Dermis blood vessel endothelial cell (primary cell): ENCODE measurements at places on chromosomes 1 and 21. TPM values are rescaled to one million over a fixed set of nuclear protein-coding genes. Genes with fewer than 3 reads are reported as not detected.
A peak's percentile ranks its signal among the peaks of the same experiment; 100 is the strongest.

Gene GRIK1
- total RNA-seq = 0.23 and 0.34 TPM in 2 replicates

Gene IFNGR2
- total RNA-seq = 51.3 and 64.2 TPM in 2 replicates

Gene TRIM67
- total RNA-seq = not detected in 2 replicates

Gene CDC7
- 2.6 and 7.7 TPM in 2 replicates for total RNA-seq

Gene GNAT2
- not detected in 2 replicates for total RNA-seq

Gene PKP1
- 0.19 and 0.85 TPM in 2 replicates for total RNA-seq

Gene FAM72B
- 1.0 and 3.4 TPM in 2 replicates for total RNA-seq

Gene SLC25A44
- total RNA-seq = 9.0 and 15.9 TPM in 2 replicates

Gene HLX
- total RNA-seq = 18.0 and 20.8 TPM in 2 replicates

DNA sequence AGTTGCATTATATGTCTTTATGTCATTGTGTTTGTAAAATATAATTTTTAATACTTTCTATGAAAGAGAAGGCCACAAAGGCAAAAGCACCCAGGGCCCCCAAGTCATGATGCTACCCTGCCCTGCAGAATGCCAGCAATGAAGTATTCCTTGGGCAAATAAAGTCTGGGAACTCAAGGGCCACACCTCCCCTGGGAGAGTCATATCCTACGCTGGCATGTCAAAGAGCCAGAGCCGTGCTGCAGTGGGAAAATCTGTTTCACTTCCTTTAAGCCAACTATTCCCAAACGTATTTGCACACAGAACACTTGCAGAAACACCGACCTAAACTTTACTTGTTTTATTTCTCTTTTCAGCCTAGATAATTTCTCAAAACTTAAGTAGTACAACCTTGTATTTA lies 98.4 kb upstream of the KAZN start:
- DNase-seq = no peak

- DNase-seq = peak; percentile 53
These were observed 77.5 kb downstream of the RPAP2 start for GRCh38 chr1:92376345-92376744.

- no peak for DNase-seq
These were observed 118.0 kb downstream of the CAPN8 start for GRCh38 chr1:223547316-223548114.

GRCh38 chr1:37006132-37006868 lies 28.0 kb downstream of the GRIK3 start:
- no peak for DNase-seq

GRCh38 chr1:156497743-156498431 lies 2.7 kb downstream of the MEF2D start:
- no peak for DNase-seq

- no peak for DNase-seq
These were observed 82.0 kb downstream of the DISP1 start for GRCh38 chr1:222896630-222897526.

DNA sequence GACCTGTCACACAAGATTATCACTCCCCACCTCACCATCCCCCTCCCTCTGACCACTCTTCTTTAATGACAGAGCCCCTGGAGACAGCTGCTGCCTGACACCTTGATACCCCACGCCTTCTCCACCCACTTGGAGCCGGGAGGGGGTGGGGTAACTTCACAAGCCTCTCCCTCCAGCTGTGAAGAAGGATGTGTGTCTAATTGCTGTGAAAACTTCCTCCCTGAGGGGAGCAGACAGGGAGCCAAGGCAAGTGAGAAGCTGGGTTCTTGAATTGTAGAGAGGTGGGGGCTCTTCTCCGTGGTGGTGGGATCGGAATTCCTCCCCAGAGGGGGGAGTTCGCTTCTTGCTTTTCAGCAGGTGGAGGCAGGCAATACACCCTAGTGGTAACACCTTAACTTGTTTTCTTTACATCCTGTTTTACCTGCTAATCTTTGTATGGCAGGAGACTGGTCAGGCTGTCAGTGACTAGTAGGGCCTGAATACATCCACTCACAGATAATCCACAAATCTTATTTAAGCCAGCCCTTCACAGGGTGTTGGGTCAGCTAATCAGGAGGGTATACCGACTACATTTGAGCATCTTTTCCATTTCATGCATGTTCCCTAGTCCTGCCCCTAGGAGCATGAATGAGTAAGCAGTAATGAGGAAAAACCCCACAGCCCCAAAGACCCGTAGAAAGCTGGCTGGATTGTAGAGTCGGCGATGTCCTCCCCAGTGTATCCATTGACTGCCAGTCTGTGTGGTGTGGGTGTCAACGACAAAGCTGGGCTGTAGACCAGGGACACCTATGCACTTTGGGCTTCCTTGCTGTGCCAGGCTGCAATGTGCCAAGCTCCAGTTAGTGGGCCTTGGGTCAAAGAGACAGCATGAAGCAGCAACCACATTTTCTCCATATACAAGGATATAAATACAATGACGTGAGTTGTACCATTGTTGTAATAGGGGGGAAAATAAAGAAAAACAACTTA lies 57.3 kb downstream of the NFASC start:
- DNase-seq = no peak

GRCh38 chr1:186225096-186225495 lies 150.0 kb downstream of the TPR start:
- DNase-seq = no peak

DNA sequence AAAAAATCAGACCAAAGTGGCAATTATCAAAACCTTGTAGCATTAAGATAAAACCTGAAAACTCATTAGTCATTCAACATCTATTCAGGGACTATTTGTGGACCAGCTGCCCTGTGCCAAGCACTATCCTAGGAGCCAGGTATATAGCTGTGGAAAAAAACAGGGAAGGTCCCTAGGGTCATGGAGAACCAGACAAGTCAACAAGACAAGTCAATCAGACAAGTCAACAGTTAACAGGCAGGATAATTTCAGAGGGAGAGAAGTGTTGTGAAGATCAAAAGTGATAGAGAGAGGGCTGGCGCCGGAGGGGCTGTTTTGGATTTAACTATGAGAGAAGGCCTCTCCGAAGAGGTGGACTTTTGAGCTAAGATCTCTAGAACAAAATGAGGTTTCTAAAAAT lies 3.3 kb upstream of the ATP1A4 start:
- DNase-seq = no peak

GRCh38 chr1:185531838-185532237 lies 202.4 kb upstream of the HMCN1 start:
- DNase-seq = no peak

DNA sequence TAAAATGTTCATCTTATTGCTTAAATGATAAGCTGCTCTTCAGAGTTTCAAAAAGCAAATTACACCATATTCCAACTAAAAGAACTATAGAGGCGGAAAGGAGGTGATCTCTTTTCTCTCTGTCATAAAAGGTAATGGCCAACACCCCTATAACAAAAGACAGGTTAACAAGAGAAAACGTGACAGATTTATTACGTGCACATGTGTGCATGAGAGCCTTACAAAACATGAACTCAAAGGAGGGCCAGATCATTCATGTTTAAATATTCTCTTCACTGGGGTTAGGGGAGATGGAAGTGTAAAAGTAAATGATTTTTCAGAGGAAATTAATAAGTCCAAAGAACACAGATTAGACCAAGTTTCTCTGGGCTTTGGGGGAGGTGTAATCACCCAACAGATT lies 26.5 kb upstream of the FMO2 start:
- DNase-seq = no peak

DNA sequence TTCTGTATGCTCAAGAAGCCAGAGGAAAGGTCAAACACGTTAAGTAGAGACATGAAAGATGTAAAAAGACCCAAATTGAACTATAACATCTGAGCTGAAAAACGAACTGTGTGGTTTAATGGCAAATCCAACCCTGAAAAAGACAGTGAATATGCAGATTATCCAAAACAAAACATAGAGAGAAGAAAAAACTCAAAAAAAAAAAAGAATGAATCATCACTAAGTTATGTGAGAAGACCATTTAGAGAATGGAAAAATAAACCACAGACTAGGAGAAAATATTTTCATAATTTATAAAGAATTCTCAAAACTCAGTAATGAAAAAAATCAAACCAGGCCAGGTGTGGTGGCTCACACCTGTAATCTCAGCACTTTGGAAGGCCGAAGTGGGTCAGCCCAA lies 253.3 kb downstream of the PLPP3 start:
- DNase-seq = no peak

DNA sequence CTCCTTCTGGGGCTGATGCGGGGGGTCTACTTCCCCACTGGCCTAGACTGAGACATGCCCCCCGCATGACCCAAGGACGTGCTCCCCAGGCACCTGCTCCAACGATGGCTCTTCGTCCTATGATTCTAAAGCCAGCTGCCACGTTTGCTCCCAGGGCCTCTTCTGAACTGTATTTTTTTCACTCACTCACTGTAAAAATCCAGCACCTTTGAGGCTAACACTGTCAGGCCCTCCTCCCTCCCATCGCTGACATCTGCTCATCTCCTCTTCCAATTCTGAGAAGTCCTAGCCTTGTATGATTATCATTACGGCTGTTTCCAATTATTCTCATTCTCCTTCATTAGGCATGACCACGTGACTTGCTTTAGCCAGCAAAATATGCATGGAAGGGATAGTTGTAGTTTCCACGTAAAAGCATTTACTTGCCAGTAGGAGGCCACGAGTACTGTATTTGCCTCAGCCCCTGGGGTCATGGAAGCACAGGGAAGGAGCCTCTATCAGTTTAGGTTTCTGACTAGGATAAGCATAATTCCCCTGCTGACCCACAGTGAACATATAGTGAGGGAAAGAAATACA lies 19.1 kb upstream of the EDN2 start:
- DNase-seq = peak; percentile 20

GRCh38 chr1:9604836-9605235 lies 16.1 kb downstream of the TMEM201 start:
- DNase-seq = no peak

- DNase-seq = peak; percentile 10
These were observed 28.4 kb downstream of the URB1 start for GRCh38 chr21:32364387-32364786.

- no peak for DNase-seq
These were observed 27.0 kb upstream of the LYPD8 start for GRCh38 chr1:248782416-248783141.

DNA sequence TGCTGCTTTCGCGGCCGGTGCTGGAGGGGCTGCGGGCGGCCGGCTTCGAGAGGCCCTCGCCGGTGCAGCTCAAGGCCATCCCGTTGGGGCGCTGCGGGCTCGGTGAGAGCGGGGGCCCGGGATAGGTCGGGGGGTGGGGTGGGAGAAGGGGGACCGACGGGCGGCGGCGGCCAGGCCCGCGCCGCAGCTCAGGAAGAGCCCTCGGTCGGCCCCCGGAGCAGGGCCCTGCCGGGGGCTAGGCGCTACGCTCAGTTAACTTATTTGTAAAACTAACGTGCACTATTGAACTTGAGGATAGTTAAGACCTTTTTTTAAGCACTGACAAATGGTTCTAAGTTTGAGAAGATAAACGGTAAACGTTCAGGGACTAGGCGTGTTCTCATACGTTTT lies 418 bp downstream of the DDX20 start:
- DNase-seq = no peak

DNA sequence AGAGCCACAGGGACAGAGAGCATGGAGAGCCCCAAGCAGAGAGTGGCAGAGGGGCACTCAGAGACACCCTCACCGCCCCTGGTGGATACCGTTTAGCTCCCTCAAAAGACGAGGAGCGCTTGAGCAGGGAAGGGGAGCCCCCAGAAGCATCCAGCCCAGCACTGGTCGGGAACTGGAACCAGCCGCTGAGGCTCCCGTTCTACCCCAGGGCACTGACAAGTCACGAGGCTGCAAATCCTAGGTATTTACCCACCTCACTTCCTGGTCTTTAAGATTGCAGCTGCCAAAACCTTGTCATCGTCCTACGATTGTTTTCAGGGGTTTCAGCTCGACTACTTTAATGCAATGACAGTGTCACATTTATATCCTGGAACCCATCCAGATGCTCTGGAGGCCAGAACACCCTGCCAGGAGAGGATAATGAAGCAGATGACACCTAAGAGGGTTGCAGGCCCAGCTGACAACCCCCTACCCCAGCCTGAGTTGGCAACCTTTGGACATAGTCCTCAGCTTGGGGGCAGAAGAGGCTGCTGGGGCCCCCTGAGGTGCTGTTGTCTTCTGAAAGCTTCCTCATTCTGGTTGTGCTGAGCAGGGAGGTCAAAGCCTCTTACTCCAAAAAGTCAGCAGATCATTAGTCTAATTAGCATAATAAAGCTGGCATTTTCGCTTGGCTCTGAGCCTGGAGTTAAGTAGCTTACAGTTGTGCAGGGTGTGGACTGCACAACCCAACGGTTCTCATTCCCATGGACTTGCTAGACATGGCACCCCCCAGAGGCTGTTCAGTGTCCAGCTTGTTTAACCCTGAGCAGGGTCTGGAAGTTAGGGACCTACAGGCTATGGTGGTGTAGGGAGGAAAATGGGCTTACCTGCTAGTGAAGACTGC lies 20.6 kb upstream of the BACE2 start:
- peak; percentile 60 for DNase-seq

GRCh38 chr1:32769524-32770220 lies 47.5 kb downstream of the YARS1 start:
- DNase-seq = peak; percentile 37

DNA sequence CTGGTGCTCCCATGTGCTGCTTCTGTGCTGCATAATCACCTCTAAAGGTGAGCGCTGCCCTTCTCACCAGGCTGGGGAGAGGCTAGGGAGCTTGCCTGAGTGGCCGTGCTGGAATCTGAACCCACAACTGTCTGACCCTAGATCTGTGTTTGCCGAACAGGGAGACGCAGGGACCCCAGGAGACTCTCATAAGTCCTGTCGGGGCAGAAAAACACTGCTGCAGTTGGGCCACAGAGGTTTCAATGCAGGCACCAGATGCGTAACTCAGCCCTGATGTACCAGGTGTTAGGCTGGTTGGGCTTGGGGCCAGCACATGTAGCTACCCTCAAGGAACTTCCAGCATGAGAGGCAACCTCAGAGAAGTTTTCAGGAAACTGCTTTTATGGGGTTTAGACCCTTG lies 49.5 kb upstream of the DMRTB1 start:
- no peak for DNase-seq

GRCh38 chr1:167674156-167674555 lies 44.1 kb downstream of the RCSD1 start:
- DNase-seq = no peak

GRCh38 chr1:219279017-219279770 lies 105.5 kb downstream of the LYPLAL1 start:
- DNase-seq = peak; percentile 27

DNA sequence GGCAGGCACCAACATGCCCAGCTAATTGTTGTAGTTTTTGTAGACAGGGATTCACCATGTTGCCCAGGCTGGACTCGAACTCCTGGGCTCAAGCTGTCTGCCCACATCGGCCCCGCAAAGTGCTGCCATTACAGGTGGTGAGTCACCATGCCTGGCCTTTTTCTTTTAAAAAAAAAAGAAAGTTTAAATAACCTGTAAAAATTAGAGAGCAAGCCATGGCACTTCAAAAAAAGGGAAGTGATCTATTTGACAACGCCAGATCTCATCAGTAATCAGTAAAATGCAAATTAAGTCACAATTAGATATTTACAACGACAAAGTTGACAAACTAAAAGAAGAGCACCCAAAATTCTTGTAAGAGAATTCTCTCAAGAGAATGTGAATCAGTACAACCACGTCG lies 2.9 kb upstream of the RBBP5 start:
- no peak for DNase-seq
